ENCODE measurements at places on chromosomes 12 and 14.

DNA sequence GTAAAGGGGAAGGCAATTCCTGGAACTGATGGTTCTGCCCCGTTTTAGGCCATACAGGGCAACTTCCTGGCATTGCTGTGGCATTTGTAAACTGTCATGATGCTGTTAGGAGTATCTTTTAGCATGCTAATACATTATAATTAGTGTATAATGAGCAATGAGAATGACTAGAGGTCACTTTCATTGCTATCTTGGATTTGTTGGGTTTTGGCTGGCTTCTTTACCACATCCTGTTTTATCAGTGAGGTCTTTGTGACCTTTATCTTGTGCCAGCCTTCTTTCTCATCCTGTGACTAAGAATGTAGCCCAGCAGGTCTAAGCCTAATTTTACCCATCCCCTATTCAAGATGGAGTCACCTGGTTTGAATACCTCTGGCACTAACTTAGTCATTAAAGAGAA lies 51.2 kb downstream of the TESPA1 start:
- DNase-seq: no peak

- no peak for DNase-seq
Measured at GRCh38 chr12:46370380-46370734, 2.2 kb downstream of the SLC38A2 start.

- peak; percentile 56 for DNase-seq
Measured at GRCh38 chr14:88551094-88551870, 3.5 kb downstream of the PTPN21 start.

GRCh38 chr12:53062011-53062961 lies 12.4 kb downstream of the TNS2 start:
- no peak for DNase-seq

DNA sequence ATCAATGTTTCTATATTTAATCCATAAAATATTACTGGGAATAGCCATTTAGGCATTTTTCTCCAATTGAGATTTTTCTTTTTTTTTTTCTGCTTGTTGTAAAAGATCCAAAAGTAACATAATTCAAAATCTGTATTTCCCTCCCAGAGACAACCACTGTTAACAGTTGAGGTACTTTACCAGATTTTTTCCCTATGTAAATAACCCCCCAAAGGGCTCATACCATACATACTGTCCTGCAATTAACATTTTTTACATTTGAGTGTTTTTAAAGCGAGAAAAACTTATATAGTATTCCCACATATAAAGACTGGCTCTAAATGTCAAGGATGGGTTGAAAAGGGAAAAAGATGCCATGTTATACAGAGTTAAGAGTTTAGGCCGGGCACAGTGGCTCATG lies 18.1 kb downstream of the PPP1R12A start:
- no peak for DNase-seq

DNA sequence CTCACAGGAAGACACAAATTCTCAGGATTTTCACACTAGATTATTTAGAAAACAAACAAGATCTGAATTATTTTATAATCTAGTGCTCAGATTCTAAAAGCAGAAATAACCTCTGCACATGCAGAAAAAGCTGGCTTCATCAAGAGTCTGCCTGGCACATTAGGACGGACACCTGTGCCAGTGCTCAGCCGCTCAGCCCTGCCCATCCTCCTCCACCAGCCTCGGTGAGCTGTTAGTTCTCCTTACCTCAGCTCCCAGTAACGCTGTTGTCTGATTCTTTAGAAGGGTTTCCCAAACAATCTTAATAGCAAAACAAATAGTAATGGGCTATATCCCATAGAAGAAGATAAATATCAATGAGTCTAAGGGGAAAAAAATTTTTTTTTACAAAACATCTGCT lies 27.7 kb downstream of the DUSP16 start:
- DNase-seq: no peak

GRCh38 chr12:43309959-43310358 lies 242.0 kb downstream of the ADAMTS20 start:
- no peak for DNase-seq

DNA sequence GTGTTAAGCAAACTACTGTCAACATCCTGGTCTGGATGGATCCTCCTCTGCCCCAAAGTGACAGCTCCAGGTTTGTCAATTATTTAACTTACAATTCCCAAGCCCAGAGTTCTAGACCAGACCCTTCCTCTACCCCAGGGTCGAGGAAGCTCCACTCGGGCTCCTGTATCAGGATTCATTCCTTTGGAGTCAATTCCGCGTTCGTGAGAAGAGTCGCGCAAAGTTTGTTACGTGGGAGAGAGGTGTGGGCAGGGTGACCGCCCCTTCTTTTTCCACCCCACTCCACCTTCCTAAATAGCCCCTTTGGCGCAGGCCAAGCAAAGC lies 479 bp downstream of the SEL1L start:
- DNase-seq: no peak

- DNase-seq: no peak
Measured at GRCh38 chr12:116598311-116599284, 39.4 kb downstream of the MAP1LC3B2 start.

DNA sequence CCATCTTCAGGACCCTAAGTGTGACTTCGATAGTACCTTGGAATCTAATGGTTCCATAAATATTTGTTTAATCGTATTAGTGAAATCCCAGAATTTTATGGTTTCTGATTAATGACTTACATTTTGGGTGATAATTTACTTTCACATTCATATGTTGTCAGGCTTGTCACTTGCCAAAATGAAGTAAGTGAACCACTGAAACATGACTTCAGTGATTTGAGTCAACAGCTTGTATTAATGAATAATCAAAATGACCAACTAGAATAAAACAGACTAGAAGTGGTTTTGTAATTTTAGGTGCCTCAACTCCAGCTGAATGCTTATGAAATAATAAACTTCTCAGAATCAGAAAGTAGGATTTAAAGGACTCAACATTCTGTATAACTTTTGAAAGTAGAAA lies 517.1 kb downstream of the PRKD1 start:
- DNase-seq: no peak

- DNase-seq: no peak
Measured at GRCh38 chr12:85733221-85733840, 102.9 kb downstream of the RASSF9 start.

DNA sequence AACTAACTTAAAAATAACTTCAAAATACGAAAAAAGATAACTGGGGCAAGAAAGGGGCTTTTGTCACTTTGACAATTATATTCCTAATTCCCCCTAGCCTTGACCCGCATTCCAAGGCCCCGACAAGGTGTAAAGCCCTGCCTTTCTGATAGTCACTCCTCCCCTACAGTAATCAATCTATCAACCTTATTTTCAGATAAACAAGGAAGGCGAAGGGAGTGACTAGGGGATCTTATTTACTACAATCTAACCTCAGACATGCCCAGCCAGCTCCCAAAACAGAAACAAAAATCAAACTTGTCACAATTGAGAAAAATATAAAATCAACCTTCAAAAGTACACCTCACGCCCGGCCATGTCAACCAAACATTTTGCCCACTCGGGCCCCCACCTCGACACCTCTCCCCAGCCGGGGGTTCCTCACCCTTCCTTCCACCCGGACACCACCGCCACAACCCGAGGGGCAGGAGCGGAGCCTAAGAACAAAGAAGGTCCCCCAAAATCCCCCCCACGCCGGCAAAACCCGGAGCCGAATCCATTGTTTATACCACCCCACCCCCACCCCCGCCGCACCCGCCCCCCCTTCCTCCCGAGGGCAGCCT lies 562 bp downstream of the ZFYVE1 start:
- no peak for DNase-seq

DNA sequence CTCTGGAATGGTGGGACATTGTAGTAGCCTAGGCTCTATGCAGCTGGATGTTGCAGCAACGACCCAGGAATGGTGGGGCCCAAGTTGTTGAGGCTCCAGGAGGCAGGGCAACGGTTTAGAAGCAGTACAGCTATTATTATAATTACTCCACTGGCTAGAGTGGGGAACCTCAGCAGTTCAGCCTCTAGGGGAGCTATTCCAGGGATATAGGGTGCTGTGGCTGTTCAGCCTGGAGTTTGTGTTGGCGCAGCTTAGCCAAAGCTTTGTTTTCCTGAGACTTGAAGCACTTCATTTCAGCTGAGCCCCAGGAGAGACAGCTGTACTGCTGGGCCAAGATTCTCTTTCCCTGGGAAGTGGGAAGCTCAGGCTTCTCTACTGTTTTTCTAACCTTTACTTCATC lies 1023.0 kb upstream of the ATXN7L3B start:
- DNase-seq: no peak

GRCh38 chr12:48390026-48390425 lies 39.3 kb upstream of the ZNF641 start:
- no peak for DNase-seq

- no peak for DNase-seq
Measured at GRCh38 chr14:94571950-94572349, 9.3 kb upstream of the SERPINA5 start.

GRCh38 chr12:65823513-65824375 lies 539 bp upstream of the HMGA2 start:
- DNase-seq: no peak

DNA sequence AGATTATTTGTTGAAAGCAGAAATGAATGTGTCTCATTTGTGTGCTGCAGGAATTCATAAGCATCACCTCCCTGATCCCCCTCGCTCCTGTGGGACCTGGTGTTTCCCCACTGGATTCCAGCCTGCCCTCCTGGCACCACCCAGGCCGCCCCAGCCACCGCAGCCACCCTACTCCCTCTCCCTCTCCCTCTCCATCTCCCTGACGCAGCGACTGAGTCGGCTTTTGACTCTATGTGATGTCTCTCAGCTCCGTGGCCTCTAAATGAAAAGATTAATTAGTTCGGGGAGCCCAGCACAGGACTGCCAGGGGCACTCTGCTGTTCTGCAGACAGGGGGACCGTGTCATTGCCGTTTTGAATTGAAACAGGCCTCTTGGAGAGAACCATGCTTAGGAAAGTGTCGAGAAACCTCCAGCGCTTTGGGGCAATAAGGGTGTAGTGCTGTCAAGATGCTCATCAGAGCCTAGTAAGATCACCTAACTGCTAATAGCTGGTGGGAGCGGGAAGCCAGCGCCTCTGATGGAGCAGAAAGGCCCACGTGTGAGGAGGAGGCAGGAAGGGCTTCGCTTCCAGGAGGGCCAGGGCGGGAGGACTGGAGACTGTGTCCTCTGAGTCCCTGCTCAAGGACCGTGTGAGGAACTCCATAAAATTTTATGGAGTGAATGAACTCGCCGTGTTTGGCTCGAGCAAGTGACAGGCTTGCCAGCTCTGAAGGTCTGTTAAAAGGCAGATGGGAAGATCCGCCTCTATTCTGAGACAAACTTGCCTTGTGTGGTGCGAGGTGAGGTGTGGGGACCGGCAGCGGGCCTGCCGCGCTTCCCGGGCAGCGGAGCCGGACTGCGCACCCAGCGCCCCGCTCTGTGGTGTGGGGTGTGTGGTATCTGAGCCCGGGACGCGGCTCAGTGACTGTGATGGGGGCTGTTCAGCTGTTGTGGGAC lies 157.4 kb upstream of the C14orf180 start:
- DNase-seq: no peak

DNA sequence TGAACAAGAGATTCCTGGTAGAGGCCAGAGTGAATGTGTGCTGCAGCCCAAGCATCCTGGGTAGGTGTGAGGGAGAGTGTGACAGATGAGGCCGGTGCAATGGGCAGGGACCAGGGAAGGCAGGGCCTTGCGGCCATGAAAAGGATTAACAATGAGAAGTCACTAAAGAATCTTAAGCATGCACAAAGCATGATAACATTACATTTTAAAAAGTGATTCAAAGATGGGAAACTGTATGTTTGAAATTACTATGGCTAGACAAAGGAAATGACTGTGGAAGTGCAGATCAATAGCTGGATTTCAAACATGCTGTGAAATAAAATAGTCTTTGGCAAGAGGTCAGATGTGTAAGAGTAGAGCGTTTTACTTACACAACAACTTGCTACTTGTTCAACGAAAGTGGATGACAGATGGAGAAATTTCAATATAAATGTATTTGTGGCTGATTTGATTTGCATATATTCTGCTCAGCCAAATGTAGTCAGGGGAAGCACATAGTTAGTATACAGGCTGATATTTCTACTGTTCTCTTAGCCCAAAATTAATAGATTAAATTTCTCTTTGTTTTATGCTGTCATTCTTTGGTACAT lies 175.5 kb downstream of the CCDC59 start:
- no peak for DNase-seq

GRCh38 chr14:64614166-64614565 lies 64.4 kb downstream of the PPP1R36 start:
- DNase-seq: no peak

DNA sequence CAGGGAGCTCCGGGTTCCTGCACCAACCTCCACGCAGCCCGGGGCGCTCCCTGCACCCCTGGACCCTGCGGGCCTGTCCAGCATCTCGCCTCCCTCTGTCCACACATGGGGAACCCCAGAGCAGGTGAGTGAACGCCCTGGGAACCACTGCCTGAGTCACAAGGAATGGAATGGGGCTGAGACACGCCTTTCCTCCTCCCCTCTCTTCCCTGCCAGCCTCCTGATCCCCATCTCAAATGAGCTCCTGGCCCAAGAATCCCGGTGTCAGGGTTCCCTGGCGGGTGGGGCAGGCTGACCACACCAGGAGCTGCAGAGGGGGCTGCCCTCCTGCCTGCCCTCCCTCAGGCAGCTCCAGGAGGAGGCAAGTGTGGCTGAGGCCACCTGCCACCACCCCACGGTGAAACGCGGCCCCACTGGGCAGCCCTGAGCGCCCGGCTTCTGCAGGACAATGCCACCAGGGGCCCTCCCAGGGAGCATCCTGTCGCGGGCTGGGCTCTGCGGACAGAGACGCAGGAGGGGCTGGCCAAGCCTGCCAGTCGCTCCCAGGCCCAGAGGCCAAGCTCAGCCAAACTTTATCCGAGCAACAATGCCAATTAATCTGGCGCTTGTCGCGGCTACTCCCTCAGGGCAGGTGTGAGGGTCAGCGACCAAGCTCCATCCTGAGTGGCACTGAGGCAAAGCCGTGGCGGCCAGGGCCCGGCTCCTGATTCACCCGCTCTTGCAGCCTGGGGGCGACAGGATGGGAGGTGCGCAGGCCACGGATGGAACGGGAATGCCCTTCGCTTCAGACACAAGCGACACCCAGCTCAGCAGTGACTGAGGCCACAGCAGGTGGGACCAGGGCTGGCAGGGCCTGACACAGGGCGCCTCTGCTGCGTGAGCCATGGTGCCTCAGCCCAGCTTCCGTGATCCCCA lies 44.3 kb downstream of the GALNT9 start:
- no peak for DNase-seq

DNA sequence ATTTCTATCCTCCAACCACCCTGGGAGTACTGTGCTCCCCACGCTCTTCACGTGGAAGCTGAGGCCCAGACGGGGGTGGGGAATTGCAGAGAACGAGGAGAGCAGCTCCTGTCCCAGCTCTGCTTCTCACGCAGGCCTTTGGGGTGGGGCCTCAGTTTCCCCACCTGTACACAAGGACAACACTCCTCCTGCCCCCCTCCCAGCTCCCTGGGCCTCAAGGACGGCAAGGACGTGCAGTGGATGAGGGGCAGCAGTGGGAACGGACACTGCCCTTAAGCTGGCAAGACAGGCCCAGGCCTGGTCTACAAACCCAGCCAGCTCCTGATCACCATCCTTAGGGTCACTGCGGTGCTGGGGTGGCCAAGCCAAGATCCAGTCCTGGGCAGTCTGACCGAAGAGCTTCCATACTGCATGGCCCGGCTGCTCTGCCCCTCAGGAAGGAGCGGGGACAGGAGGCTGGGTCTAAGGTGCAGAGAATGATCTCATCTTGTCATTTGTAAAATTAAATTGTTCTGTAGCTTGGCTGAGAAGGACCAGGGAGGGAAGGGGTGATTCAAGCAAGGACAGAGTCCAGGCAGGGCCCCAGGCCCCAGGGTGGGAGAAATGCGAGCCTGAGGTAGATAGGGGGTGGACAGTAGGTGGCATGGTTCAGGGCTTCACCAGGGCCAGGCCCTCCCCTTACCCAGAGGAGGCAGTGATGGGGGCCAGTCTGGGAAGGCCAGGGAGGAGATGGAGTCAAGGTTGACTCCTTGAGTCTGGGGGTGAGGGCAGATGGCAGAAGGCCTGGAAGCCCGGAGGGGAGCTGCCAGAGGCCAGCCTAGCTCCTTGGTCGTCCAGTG lies 1.3 kb upstream of the CLBA1 start:
- no peak for DNase-seq
